NCI-H526 treated with DMSO at 0.1 percent for 48 hours (cell line): ENCODE measurements at places on chromosomes 11 and 22.

DNA sequence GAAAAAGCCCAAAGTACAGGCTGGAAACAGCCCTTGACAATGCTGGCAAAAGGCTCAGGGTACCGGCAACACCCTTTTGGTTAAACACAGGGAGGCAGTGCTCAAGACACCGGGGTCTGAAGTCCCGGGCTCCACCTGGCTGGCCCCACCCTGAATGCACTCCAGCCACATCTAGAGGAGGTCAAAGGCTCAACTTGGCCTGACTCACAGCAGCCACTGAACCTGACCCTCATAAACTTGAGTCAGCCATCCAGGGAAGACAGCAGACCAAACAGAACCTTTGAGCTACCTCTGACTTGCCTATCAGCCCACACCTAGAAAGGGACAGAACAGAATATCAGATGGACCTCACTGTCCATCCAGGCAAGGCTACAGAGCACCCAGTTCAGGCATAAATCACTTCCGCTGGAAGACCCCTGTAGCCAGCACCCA, 3.8 kb downstream of the CFL1 start:
- DNase-seq = no peak

DNA sequence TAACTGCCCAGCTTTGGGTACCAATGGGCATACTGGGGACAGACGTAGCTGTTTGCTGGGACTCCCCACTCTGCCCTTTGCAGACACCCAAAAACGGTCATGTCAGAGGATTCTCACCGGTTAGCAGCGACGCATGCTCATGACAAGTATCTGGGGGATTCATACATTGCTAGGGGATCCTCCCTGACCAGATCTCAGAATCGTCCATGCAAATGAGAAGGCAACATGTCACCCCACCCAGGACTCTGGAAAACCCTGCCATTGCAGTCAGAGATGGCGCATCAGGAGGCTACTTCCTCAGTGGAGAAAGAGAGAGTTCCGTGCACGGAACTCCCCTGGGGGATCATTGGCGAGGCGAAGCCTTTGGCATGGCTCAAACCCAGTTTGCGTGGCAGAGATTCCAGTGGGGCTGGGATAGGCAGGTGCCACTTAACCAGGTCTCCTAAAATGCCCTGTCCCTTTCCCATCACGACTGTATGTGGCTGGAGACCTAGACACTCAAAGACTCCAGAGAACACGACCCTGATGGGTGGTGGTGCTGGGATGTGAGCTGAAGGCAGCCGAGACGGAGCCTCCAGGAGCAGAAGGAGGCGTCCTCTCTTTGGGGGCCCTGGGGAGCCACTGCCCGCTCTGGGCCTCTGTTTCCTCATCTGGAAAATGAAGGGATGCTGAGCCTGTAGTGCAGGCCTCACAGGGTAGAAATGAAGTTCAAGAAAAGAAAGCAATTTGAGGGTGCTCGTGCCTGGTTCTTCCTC, 4.9 kb downstream of the RGL4 start:
- no peak for DNase-seq

DNA sequence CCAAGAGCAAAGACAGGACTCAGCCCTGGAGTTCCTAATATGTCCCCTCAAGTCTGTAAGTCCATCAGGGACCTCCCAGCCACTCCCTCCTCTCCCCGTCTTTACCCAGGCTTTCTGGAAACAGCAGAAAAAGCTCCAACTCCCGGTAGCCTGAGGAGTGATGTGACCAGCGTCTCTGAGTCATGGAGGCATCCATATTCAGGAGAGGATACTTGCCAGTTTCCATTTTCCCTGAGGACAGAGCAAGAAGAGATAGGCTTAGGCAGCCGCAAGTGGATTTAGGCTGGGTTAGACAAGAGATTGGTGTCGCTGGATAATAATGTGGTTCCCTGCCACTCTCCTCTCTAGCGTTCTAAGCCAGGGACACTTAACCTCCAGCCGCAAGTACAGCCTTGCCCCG, 206.6 kb downstream of the GRIK4 start:
- no peak for DNase-seq

DNA sequence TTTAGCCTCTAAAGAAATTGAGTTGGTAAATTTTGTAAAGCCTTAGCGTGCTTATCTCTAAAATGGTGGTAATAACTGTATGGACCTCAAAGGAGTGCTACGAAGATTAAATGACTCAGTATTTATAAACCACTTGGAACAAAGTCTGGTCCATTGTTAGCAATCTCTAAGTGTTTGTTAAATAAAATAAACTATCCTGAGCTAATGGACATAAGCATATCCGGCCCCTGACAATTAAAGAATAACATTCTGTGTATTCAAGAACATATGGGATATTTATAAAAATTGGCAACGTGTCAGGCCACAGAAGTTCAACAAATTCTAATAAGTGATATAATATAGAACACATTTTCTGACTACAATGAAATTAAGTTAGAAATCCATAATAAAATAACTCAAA, 71.0 kb downstream of the MYEOV start:
- no peak for DNase-seq

DNA sequence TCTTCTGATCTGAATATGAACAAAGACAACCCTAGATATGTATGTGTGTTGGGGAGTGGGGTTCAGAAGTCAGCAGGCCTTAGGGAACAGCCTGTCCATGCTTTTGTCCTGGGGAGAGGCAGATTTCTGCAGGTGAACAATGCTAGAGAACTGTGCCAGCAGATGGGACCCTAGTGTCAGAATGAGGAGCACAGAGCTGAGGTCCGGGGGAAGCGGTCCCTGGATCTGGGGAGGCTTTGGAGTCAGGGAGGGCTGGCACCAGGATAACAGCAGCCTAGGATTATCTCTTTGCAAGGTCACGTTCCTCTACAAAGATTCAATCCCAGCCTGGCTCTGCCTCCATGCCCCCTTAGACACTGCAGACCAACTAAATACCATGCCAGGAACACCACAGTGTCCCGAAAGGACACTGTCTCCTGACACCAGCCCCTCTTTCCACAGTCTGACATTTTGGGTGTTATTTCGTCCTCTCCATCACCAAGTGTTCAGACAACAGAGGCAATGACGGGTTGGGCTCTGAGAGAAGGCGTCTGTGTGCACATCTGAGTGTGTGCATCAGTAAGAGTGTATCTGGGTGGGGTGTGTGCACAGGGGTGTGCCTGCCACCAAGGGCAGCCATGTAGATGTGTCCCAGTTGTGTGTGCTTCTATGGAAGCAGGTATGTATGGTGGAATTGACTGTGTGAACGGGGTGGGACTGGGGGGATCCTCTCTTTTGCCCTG, 43.5 kb downstream of the EIF3F start:
- DNase-seq = no peak

GRCh38 chr11:73554671-73555320, 43.1 kb downstream of the FAM168A start:
- DNase-seq = no peak

- DNase-seq = no peak
Observed at GRCh38 chr11:76759517-76759916, 23.6 kb upstream of the TSKU start.

DNA sequence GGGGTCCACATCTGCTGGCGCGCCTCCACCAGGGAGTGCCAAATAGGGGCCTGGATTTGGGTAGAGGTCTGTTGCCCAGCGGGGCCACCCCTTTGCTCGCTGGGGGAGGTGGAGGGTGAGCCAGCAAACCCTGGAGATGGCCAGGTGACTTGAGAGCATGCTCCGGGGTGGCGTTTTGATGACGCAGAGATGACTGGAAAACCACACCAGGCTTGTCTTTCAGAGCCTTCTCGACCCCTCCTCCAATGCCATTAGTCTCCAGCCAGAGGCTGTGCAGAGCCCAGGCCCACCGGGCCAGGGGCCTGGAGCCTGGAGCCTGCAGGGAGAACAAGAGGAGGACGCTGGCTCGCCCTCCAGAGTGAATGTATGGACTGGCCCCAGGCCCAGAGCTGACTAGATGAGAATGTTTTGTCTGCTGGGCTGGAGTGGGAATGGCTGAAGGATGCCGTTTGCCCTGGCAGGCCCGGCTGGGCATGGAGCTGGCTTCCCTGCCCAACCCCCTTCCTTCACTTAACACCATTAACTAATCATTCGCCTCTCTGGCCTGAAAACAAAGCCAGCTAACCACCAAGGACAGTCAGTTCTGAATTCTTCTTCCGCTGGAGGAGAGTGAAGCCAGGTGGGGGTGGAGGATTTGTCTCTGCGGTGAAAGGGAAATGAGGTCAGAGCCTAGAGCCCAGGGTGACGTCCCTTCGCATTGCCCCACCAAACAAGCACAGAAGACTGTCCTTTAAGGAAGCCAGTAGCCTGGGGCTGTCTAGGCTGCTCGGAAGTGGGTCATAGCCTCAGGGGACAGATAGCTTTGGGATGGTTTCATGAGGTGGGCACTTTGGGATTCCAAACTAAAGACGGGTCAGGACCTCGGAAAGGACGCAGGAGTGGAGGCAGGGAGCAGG, 1.6 kb upstream of the MCAM start:
- DNase-seq = no peak

- DNase-seq = no peak
Observed at GRCh38 chr11:47185305-47186075, 744 bp downstream of the PACSIN3 start.

GRCh38 chr11:68038718-68039525, at the start of gene TCIRG1:
Gene TCIRG1, plus strand, starts transcription at chr11:68039025. Its CDS starts 2,247 bp downstream, at chr11:68041272.
- peak; percentile 16 for DNase-seq

DNA sequence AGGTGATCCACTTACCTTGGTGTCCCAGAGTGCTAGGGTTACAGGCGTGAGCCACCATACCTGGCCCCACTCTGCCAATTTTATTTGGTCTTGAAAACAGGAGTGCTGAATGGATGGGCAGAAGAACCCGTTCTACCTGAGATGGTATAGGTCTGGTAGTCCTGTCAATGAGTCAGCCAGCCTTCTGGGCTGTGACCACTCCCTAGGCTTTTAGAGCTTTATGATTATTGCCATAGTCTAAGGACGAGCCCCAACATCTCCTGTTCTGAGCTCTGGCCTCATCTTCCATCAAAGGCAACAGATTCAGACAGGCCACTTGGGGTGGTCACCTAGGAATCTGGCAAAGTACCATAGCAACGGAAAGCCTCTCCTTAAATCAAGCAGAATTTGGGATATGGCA, 11.5 kb downstream of the ZDHHC5 start:
- no peak for DNase-seq

DNA sequence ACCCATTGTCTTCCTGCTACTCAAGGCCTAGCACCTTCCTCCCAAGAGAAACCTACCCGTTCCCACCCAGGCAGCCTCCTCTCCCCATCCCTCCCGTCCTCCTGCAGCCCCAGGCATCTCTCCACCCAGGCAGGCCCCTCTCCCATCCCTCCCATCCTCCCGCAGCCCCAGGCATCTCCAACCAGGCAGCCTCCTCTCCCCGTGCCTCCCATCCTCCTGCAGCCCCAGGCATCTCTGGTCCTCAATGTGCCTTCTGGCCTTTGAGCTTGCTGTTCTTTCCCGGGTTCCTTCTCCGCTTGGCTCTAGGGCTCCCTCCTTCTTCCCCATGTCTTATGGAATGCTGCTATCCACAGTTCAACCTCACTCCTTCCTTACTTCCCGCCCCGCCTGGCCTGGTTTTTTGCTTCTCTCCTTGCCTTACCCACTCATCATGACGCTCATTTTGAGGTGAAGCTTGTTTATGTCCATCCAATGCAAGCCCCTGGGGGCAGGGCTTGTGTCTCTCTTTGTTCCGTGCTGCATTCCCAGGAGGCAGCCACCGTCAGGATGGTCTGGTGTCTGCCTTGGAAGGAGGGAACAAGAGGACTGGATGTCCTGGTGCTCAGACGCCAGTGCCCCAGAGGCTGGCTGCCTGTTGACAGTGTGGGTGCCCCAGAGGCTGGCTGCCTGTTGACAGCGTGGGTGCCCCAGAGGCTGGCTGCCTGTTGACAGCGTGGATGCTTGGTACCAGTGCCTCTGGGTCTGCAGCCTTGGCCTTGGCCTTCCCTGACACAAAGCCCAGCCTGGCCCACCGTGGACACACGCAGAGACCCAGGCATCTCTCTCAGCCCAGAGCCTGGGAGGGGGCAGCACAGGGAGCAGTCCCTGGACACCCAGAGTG, 815.7 kb downstream of the BRD1 start:
- no peak for DNase-seq

DNA sequence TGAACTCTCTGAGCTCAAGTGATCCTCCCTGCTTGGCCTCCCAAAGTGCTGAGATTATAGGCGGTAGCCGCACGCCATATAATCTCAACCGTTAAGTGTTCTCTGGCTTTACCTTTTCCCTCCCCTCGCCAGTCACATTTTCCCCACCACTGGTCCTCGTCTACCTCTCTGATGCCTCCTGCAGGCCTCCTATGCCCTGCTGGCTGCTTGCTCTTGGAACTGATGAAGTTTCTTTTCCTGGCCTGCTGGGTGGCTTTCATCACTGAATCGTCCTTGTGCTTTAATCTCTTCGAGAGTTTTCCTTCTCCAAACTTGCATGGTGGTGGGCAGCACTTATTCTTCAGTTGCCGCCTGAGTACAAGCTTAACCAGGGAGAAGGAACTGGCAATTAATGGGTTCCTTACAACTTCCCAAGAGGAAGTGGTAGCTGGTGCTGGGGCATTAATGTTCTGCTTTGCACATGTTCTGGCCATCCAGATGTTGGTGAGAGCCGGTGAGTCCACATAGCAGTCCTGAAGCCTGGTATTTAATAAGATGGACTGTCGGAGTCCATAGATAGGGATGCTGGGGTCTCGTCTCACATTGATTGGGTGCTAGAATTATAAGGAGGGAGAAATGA, 1.3 kb downstream of the C22orf31 start:
- DNase-seq = no peak

- no peak for DNase-seq
Observed at GRCh38 chr11:107592813-107593212, 1.9 kb downstream of the ELMOD1 start.

- no peak for DNase-seq
Observed at GRCh38 chr11:2702771-2703362, 3.1 kb upstream of the KCNQ1OT1 start.

DNA sequence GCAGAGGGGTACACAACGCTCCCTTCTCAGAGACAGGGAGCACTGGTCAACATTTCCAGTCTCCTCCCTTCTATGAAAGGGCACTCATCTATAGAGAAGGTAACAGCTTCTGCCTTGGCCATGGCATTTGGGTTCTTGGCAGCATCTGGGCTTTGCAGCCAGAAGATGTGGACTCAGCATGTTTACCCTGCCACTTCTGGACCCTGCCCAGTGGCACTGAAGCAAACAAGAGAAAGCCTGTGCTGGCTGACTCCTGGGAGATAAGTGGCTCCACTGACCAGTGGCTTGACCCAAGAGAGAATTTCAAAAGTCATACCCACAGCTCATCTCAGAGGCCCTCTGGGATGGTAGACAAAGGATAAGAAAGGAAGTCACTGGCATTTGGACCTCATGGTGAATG, 8.0 kb downstream of the CSNK2A3 start:
- DNase-seq = no peak

GRCh38 chr22:25148149-25148691, 51.4 kb upstream of the CRYBB3 start:
- DNase-seq = no peak
